K562 (cell line): ENCODE measurements at places on chromosomes 4 and X. TPM values are rescaled to one million over a fixed set of nuclear protein-coding genes. Genes with fewer than 3 reads are reported as not detected.

DNA sequence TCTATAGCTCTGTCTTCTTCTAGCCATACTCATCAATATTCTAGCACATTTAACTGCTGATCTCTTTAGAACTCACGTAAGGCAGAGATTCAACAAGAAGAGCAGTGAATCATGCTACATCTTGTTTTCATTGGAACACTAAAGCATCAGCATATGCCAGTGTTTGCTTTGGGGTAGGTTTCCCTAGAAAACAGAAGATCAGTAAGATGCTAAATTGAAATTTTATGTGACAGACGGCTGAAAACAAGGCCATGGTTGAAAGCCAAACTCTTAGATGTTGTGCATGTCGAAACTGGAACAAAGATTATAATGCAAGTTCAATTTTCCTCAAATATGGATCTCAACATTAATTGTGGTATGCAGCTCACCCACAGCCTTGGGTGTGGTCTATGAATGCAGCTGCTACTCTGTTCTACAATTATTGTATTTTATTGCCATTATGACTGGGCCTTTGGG lies 107.6 kb downstream of the PDLIM5 start:
- DNase-seq: no peak

- no peak for DNase-seq
Observed at GRCh38 chr4:101500742-101501141, 153.4 kb upstream of the PPP3CA start.

- no peak for DNase-seq
Observed at GRCh38 chr4:123398853-123399626, 2.4 kb downstream of the SPRY1 start.

DNA sequence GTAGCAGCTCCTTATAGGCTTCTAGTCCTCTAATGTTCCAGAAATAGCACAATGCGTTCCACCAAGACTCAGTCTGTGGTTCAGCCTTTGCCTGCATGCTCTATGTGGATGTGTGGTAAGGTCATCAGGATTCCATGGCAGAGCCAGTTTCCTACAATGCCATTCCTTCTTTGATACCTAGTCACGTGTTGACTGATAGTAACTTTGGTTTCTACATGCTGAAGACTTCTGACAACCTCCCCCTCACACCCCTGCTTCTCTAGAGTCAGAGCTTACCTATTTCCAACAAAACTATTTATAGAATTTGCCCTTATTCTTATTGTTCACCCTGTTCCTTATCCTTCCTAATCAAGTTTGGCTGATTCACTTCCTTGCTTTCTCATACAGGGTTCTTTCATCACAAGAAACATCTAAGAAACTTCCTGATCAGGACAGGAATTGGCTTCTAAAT lies 81.1 kb downstream of the CT47B1 start:
- no peak for DNase-seq

DNA sequence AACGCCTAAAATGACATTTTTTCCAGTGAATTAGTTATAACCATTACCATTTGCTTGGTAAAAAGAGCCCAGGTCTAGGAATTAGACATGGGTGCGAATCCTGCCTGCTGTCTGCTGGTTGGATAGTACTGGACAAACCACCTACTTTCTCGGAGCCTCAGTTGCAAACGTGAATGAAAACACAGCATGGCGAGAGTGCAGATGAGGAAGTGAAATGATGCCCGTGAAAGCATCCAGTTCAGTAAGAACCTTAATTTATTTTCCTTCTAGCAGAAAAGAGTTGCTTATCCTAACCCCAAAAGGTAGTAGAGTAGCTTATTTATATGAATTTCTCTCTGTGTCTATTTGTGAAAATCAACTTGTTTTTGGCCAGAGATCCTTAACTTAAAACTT lies 171.4 kb upstream of the GALNT7 start:
- no peak for DNase-seq

DNA sequence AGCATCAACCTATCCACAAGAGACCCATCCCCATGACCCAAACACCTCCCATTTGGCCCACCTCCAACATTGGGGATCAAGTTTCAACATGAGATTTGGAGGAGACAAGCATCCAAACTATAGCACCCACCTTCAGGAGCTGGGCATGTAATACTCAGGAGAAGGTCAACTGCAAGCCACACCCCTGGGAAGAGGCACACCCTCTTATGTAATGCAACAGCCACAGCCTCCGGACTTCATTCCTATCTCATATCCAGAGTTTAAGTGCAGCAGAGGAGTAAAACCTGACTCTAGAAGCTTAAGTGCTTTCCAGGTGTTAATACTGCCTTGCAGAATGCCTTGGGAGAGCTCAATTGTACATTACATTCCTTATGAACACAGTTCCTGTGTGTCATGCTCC lies 197.4 kb downstream of the PTTG2 start:
- no peak for DNase-seq

- peak; percentile 42 for DNase-seq
Observed at GRCh38 chr4:5385741-5386311, 322.5 kb downstream of the EVC2 start.

DNA sequence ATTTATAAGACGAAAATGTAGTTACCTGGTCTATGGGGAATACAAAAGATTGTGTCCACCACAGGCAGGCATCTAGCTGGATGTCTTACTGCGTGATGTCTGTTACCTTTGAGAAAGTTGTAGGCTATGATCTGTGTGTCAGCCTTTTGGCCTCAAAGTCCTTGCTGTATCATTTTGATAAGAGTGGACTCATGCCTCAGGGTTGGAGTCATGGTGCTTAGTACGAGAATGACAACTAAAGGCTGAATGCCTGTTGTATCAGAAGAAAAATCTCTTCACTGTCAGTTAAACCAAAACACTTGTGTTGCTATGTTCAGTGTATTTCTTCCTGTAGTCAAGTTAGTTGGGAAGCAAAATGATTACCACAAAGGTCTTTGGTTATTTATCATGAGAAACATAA lies 226.2 kb downstream of the ARHGAP10 start:
- no peak for DNase-seq

DNA sequence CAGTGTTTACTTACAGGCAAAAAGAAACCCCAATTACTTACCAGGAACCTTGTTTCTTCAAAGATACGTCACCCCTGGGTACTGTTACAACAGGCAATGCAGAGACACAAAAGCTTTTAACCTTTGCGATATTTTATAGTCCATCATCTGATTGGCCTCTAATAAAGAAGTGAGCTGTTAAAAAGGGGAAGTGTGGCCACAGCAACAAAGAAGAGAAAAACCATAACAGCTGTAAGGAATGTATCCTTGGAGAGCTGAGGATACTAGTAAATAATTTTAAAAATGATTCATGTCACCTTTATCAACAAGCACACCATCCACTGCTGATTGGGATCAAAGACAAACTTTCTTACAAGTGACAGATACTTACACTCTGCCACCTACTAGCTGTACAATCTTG lies 14.1 kb downstream of the GABRA4 start:
- DNase-seq: no peak

DNA sequence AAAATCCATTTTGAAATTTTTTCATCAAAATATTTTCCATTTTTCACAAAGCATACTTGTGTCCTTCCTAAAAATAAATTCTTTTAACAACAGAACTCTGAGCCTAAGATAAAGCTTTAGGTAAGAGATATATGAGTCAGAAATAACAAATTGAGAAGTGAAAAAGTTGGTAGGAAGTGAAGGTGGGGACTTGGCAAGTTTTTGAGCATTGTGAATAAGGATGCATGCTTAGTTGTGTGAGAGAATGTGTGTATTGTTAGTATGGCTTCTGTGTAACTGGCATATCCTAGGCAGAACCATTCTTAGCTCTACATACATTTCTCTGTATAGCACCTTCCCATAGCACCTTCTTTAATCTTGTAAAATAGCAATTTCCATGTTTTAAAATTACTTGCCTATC lies 6.8 kb downstream of the ASB5 start:
- no peak for DNase-seq

DNA sequence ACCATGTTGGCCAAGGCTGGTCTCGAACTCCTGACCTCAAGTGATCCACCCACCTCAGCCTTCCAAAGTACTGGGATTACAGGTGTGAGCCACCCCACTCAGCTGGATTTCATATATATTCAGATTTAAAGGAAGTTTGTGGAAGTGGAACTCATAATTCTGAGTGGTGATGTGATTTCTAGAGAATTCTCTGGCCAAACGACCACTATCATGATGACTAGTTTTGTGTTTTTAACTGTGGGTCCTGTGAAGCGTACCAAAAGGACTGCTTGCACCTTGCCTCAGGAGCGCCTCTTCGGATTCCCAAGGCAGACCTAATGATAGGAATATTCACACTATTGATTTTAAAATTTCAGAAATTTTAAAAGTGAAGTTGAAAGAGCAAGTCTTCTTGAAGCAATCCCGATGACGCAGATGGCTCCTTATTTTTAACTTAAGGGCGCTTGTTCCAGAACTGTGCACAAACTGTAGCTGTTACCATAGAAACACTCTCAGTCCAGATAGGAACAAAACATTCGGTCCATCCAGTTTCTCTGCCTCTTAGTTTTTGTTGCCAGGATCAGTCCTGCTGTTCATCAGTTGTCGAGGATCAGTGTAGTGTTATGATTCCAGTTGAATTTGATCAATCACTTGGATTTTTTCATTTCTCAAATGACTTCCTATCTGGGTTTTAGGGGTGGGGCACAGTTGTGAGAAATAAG lies 51.7 kb upstream of the CLCN4 start:
- DNase-seq: no peak

GRCh38 chrX:120653000-120653399 lies 23.1 kb upstream of the C1GALT1C1 start:
- DNase-seq: no peak

GRCh38 chr4:156946516-156947424 lies 24.8 kb downstream of the PDGFC start:
- no peak for DNase-seq

DNA sequence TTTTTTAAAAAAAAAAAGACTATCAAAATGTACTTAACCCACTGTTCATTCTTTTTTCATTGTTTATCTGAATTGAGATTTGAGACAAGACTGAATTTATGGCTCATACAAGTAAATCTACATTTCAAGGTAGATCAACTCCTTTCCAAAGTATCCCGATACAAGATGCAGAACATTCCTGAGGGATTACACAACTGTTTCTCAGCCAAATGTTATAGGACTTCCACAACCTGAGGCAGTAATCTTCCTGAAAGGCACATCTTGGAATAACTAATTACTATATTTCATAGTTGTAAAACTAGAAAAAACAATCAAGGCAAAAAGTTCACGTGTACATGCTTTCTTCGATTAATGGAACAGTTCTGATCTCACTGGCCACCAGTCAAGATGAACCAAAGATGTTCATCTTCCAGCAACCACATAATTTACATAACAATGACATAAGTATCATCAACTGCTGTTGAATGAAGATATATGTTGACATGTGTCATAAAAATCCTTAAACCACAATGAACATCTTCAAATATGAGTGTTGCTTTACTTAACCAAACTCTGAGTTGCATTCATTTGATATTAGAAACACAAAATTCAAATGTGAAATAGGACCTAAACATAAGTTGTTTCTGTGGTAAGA lies 225.2 kb upstream of the DKK2 start:
- no peak for DNase-seq

DNA sequence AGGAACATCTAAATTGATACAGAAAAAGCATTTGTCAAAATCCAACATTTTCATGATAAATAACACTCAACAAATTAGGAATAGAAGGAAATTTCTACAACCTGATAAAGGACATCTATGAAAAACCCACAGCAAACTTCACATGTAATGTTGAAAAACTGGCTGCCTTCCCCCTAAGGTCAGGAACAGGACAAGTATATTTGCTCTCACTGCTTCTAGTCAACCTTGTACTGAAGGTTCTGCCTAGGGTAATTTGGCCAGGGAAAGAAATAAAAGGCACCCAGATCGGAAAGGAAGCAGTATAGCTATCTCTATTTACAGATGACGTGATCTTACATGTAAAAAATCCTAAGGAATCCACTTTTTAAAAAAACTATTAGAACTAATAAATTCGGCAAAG lies 97.1 kb upstream of the USP9X start:
- DNase-seq: no peak

- DNase-seq: no peak
Observed at GRCh38 chrX:9759337-9759736, 6.3 kb downstream of the GPR143 start.

DNA sequence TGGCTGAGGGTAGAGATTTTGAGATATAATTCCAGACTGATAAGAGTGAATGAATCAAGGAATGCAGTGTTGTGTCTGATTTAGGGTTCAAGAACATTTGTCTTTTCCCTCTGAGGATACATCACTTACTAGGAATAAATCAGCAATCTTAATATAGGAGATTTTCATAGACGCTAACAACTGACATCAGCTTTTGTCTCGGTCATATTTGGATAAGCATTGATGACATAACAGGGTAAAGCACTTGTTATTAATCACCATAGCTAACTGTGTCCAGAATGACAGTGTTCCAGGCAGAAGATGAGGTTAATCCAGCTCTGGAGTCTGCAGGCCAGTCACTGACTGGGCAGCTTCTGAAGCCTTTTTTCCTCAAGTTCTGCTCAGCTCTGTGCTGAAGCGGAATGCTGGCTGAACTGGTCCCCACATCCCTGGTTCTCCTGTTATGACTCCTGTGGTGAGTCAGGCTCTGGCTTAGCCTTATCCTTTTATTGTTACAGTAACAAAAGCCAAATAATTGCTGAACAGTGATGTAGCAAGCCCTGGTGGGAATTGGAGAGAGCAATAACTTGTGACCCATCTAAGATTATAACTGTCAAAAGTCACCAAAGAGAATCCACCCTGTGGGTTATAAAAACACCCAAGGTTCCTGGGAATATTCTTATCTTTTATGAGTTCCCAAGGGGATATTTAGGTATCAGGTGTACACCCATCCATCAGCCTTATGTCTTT lies 41.8 kb downstream of the FNIP2 start:
- no peak for DNase-seq

DNA sequence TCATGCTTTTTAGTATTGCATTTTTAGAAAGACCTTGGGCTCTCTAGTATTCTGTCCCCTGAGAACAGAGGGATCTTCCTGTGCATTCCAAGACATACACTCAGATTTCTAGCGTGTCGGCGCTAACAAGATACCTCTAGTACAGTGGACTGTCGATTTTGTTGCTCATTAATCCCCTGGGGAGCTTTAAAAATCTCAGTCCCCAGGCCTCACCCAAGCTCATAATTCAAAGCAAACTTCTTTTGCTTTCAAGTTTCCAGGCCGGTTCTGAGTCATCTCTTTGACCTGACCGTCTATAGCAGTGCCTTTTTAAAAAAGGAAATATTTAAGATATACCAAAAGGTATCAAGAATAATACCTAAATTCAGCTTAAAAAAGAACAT lies 137.0 kb downstream of the AMMECR1 start:
- no peak for DNase-seq

GRCh38 chr4:8710946-8711345 lies 118.4 kb downstream of the CPZ start:
- no peak for DNase-seq

Gene ATP1B4
- not detected in 2 replicates for total RNA-seq

Gene GDPD2
- 0.09 TPM in 1 of 2 replicates, not detected in the other for total RNA-seq

Gene SAP30
- 28.5 and 32.6 TPM in 2 replicates for total RNA-seq

Gene ACE2
- total RNA-seq: not detected in 2 replicates

Gene GNRHR
- total RNA-seq: not detected in 2 replicates

Gene NKX6-1
- not detected in 2 replicates for total RNA-seq

Gene CAMK2D
- total RNA-seq: 0.33 and 0.36 TPM in 2 replicates

Gene KDM6A
- 21.0 and 27.5 TPM in 2 replicates for total RNA-seq

Gene KDM5C
- 110 and 136 TPM in 2 replicates for total RNA-seq

Gene TEC
- total RNA-seq: 6.8 and 8.0 TPM in 2 replicates

Gene ZCCHC4
- 13.6 and 14.3 TPM in 2 replicates for total RNA-seq
